ENCODE measurements at places on chromosomes 16 and 17. TPM values are rescaled to one million over a fixed set of nuclear protein-coding genes. Genes with fewer than 3 reads are reported as not detected.

- DNase-seq: no peak
These were observed 79.0 kb downstream of the HAPSTR1 start for GRCh38 chr16:9170470-9170869.

GRCh38 chr17:76569607-76570279, 15.9 kb downstream of the ST6GALNAC2 start:
- DNase-seq: no peak

GRCh38 chr17:80477647-80478478, 1.5 kb upstream of the NPTX1 start:
- no peak for DNase-seq

- DNase-seq: no peak
These were observed 573.5 kb downstream of the WWOX start for GRCh38 chr16:78672779-78673556.

- no peak for DNase-seq
These were observed 423.9 kb upstream of the MAF start for GRCh38 chr16:80024443-80024842.

Gene EPN3
- not detected for polyA plus RNA-seq

Gene ZNF750
- not detected for polyA plus RNA-seq

Gene FOXF1
- polyA plus RNA-seq: not detected
